ENCODE measurements at places on chromosomes 7 and 10. TPM values are rescaled to one million over a fixed set of nuclear protein-coding genes. Genes with fewer than 3 reads are reported as not detected.

Gene CCDC7
- 25.6 TPM for total RNA-seq

Gene AZGP1
- total RNA-seq, result not detected

Gene RPP30
- total RNA-seq, result 47.1 TPM

Gene LRRC61
- 1.8 TPM for total RNA-seq

Gene AGMO
- 1.2 TPM for total RNA-seq

DNA sequence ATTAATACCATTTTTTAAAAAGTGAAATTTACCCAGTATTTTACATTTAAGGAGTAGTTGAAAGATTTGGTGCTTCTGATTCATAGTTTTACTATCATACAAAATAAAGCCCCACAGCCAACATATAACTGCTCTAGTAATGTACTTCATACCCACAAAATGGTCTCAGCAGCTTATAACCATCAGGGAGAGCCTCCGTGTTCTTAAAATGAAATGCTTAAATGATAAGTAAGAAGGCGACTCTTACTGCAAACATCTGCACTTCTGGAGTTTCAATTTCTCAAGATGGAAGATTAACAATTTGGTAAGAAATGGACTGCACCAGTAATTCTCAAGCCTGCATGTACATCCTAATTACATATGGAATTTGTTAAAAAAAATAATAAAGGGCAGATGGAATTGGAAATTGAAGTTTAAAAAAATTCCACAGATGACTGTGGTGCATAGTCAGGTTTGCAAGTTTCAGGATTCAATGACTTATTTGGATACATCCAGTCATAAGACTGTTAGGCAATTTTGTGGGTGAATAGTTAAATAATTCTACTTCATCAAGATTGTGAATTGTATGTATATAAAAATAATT is 461.0 kb downstream of the KIF20B start:
- peak; percentile 53 for DNase-seq

- no peak for DNase-seq
Observed at GRCh38 chr7:105675934-105676371, 94.7 kb upstream of the EFCAB10 start.

Gene CNNM1
- total RNA-seq, result 0.36 TPM

DNA sequence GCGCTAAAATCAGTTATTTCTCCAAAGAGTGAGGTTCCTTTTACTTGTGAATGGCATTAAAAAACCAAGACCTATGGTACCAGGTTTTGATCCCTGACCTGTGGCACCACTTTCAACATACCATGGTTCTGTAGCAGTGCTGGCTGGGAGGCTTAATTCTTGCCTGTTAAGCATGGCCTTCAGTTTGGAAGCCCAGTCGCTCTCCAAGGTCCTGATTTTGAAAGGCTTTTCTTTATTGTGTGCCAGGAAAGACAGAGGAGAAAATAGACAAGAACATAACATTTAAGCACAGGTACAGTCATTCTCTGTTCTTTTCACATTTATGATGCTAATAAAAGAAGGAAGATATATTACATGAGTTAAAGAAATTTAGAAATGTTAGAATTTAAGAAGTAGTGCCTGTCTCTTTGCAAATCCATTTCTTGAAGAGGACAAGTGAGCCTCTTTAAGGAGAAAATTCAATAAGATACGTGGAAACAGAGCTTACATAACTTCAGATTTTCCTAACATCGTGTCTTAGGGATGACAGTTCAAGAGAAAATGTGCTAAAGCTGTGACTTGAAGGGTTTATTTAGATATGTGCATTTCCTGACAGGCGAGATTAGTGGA is 357.6 kb downstream of the DPP6 start:
- no peak for DNase-seq
